ENCODE measurements at places on chromosomes 16 and 17.
A peak's percentile ranks its signal among the peaks of the same experiment; 100 is the strongest.

DNA sequence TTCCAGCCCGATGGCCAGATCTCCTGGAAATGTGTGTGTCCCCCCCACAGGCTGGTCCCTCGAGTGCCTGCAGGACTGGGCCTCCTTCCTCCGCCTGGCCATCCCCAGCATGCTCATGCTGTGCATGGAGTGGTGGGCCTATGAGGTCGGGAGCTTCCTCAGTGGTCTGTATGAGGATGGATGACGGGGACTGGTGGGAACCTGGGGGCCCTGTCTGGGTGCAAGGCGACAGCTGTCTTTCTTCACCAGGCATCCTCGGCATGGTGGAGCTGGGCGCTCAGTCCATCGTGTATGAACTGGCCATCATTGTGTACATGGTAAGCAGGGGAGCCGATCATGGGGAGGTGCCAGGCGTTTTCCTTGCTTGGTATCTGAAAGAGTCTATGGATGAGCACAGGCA lies 22.1 kb downstream of the SLC47A1 start:
- DNase-seq: no peak

GRCh38 chr16:87733190-87733589 lies 32.6 kb downstream of the KLHDC4 start:
- peak; percentile 31 for DNase-seq

DNA sequence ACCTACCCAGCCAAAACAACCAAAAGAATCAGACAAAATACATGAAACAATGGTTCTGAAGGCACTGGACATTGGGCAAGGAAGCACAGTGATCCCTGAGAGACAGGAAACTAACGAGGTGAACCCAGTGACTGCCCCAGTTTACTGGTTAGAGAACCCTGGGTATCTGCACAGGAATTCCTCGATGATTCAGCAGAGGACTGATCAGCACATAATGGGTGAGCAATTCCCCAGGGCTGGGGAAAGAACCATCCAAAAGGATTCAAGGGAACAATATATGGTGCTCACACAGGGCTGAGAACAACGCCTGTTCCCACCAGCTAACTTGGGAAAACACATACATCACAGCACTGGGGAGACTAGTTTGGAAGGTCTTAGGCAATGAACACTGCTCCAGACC lies 167.2 kb downstream of the PARN start:
- no peak for DNase-seq

GRCh38 chr17:15039366-15039765 lies 225.8 kb downstream of the PMP22 start:
- DNase-seq: no peak

- no peak for DNase-seq
Observed at GRCh38 chr16:23351360-23351759, 49.3 kb downstream of the SCNN1B start.

DNA sequence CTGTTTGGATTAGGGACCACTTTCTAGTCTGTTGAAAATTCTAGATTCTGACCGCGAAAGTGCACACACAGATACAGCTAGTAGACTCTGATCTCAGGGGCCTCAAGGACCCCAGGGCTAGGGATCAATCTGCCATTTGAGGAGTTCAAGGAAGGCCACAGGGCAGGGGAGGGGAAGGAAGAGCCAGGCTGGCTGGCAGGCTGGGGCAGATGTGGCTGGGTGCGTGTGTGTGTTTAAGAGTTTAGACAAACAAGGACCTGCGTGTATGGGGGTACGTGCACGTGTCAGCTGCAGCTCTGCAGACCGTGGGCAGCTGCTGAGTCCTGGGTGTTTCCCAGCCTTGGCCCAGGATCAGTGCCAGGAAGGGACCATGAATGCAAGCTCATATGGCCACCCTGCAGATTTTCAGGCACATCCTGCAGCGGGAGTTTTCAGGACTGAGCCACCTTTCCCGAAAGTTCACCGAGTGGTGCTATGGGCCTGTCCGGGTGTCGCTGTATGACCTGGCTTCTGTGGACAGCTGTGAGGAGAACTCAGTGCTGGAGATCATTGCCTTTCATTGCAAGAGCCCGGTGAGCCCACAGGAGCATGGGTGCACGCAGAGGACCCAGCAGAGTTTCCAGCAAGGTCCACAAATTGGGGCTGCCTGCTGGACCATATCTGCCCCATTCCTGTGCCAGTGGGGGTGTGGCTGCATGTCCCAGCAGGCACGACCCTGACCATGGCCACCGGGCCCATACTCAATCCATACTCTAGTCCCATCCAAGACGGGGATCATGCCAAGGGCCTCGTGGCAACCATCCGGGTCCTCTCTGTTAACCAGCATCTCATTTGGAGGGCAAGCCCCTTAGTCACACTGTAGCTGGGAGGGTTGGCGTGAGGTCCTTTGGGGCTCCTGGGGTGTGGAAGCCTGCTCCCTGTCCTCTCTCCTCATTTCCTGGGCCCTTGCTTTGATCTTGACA lies 10.6 kb downstream of the TRPV2 start:
- DNase-seq: no peak

DNA sequence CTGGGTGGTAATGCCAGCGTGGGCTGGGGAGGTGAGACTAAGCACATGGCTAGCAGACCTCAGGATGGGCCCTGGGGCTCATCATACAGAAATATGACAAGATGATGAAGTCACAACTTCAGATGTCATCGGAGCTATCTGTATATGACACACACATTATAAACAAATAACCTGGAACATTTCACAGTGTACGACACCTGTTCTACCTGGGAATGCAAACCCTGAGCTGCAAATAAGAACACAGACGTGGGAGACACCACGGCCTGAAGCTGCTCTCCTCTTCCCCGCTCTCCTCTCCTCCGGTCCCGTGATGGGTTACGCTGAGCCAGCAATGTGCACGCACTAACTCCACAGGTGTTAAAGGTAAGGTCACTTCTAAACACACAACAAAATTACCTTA lies 4.9 kb downstream of the PLD6 start:
- DNase-seq: no peak

Data from NCI-H1436 treated with DMSO at 0.1 percent for 48 hours (cell line).